RPMI7951 (cell line): ENCODE measurements at places on chromosomes 6 and 20. TPM values are rescaled to one million over a fixed set of nuclear protein-coding genes. Genes with fewer than 3 reads are reported as not detected.

The ZKSCAN8 gene
- 12.4 and 12.9 TPM in 2 replicates for total RNA-seq

The BNIP5 gene
- total RNA-seq: not detected in 2 replicates

The BMP5 gene
- not detected in 2 replicates for total RNA-seq

The OPRL1 gene
- 0.29 and 0.84 TPM in 2 replicates for total RNA-seq

The NMBR gene
- not detected in 2 replicates for total RNA-seq

The RSPH4A gene
- not detected in 2 replicates for total RNA-seq

The FOXA2 gene
- total RNA-seq: not detected in 2 replicates

The CCR6 gene
- not detected in 2 replicates for total RNA-seq

The GSTA5 gene
- total RNA-seq: not detected in 2 replicates

The CRISP3 gene
- not detected in 2 replicates for total RNA-seq

The TXLNB gene
- 0.98 and 1.1 TPM in 2 replicates for total RNA-seq

DNA sequence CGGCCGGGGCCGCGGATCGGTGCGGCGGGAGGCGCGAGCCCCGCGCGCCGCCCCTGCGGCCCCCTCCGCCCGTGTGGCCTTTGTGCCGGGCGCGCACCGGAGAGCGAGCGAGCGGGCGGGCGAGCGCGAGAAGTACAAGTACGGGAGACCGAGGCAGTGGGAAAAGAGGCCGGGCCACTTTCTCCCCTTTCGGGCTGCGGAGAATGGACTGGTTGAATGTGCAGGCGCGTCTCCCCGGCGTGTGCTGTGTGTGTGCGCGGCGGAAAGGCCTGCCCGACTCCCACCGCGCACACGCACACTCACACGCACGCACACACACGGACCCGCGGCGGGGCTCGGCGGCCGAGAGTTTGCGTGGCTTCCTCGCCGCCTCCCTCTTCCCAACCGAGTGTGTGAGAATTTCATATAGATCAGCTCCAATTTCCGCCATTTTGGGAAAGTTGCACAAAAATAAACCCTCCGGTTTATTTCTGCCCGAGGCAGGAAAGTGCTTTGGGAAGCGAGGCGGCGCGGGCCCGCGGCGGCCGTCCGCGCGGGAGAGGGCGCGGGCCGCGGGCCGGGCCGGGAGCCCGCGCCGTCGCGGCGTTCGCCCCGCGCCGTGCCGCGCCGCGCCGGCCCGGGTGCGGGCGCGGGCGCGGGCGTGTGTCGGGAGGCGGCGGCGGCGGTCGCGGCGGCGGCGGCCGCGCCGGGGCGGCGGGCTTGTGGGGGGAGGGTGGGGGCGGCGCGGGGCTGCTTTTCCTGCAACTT lies 1.1 kb downstream of the L3MBTL3 start:
- peak; percentile 58 for DNase-seq

- peak; percentile 27 for DNase-seq
Observed at GRCh38 chr6:82374516-82374915, 10.9 kb downstream of the TPBG start.

GRCh38 chr6:41053041-41053440 lies at the start of gene APOBEC2:
Gene APOBEC2 (plus strand): TSS chr6:41053202. CDS start chr6:41053348, 146 bp downstream.
- no peak for DNase-seq

GRCh38 chr20:45987108-45987780 lies 15.2 kb upstream of the ZNF335 start:
- DNase-seq: peak; percentile 67

GRCh38 chr6:6711832-6712448 lies 123.4 kb downstream of the LY86 start:
- DNase-seq: no peak

- DNase-seq: no peak
Observed at GRCh38 chr6:6484681-6485080, 103.8 kb upstream of the LY86 start.

DNA sequence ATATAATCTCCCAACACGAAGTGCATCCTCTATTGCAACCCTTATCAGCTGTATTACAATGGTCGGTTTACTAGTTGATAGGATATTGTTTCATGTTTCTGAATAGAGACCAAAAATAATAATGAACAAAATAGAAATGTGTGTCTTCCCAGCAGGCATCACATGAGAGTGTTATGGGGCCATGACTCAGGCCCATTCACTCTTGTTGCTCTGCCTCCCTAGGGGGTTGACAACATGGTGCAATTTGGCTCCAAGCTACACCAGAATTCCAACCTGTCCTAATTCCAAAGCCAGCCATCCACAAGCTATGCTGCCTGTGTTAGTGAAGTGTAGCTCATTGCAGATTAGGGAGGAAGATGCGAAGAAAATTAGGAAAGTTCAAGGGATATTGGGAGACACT lies 13.1 kb upstream of the SAYSD1 start:
- no peak for DNase-seq

DNA sequence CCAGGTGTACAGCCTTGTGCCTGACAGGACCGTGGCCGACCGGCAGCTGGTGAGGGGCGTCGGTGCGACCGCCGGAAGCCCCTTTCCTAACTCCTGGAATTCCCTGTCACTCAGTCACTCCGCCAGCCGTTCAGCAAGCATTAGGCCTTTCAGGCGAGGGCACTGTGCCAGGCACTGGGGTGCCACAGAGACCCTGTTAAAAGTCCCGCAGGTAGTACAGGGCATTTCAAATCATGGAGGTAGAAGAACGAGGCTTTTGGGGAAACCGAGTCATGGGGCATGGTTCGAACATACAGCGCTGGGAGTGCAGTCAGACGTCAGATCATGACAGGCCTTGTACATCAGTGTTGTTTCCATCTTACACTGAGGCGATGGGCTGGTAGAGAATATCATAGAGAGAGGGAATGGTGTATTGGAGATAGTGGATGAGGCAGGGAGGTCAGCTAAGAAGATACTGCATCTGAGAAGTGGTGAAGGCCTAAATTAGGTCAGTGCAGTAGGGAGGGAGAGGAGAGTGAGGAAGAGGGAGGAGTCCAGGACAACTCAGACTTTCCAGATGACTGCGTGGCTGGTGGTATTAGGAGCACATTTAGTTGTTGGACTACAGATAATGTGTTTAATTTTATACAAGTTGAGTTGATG lies 892 bp upstream of the DXO start:
- DNase-seq: peak; percentile 42

- peak; percentile 18 for DNase-seq
Observed at GRCh38 chr20:24911461-24911860, 37.6 kb upstream of the CST7 start.

- DNase-seq: no peak
Observed at GRCh38 chr6:49050584-49050983, 412.5 kb downstream of the MMUT start.

- DNase-seq: no peak
Observed at GRCh38 chr6:126056355-126057004, 70.1 kb downstream of the TRMT11 start.

GRCh38 chr6:49978332-49979226 lies 9.2 kb upstream of the DEFB113 start:
- no peak for DNase-seq

DNA sequence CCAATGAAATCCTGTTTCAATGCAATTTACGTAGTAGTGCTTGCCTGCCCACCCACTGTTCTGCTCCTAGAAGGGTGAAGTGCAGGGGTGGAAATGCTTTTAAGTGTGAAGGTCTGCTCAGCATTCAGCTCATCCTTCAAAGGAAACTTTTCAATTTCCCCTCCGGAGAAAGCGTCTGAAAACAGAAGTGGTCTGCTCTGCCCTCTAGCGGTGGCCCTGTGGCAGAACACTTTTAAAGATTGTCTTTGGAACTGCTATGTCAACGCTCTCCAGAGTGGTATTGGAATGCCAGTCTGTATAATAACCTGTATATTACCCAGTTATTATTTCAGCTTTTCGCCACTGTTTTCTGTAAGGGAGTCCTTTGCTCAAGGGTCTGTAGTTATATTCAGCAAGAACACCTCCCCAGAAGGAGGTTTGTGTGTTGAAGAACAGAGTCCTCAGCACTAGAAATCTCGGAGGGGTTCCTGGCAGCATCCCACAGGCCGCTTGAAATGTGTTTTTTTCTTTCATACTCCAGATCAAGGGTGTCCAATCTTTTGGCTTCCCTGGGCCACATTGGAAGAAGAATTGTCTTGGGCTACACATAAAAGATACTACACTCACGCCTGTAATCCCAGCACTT lies 63.1 kb upstream of the KLHL31 start:
- DNase-seq: peak; percentile 44

DNA sequence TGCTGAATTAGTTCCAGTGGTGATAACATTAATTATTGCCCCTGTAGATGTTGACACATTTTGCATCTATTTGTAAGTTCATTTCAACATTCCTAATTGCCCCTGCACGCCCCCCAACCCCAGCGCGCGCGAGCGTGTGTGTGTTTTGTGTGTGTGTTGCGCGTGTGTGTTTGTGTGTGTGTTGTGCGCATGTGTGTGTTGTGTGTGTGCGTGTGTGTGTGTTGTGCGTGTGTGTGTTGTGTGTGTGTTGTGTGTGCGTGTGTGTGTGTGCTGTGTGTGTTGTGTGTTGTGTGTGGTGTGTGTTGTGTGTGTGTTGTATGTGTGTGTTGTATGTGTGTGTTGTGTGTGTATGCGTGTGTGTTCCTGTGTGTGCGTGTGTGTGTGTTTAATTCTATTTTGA lies 245.7 kb upstream of the GMDS start:
- DNase-seq: no peak

GRCh38 chr6:41370488-41371111 lies 35.2 kb downstream of the NCR2 start:
- DNase-seq: peak; percentile 50

DNA sequence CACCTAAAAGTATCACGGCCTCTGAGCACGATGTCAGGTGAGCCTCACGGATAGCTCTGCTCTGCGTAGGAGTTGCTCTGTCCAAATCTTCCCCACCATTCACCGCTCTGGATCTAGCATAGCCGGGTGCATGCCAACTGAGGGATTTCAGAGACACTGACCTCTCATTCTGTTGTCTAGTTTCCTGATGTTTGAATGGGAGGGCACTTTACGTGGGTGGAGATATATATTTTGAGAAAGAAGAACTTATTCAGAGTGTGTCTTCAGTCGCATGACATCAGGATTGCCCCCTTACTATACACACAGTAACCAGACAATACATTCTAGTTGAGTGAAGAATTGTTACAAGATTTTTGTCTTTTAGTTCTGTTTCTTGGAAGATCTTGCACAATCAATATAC lies 96.5 kb upstream of the CITED2 start:
- DNase-seq: no peak

DNA sequence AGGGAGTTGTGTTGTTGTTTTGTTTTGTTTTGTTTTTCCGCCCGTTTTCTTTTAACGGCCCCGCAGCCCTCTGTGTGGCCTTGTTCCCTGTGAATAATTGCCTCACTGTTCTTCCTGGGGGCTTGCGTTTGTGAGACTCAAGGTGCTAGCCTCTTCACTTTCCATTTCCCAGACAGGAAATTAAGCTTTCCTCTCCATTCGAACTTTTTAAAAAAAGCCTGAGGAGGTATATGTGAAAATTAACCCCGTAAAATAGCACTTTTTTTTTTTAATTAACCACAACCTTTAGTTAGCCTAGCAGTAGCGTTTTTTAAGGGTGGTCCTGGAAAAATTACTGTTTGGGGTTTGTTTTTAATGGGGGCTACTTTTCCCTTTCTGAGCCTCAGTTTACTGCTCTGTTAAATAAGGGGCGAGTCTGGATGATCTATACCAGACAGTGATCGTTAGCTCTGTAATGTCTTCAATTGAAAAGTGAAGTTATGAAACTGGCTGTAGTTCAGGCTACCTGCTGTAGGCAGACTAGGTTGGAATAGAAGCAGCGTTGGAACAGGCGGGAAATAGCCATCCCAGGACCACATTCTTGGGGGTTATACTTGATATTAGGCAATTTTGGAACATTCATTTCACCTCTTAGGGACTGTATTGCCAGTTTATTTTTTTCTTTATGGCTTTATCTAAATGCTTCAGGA lies 1.7 kb downstream of the STX16 start:
- DNase-seq: peak; percentile 32

- no peak for DNase-seq
Observed at GRCh38 chr6:74969591-74970267, 236.1 kb downstream of the COL12A1 start.

GRCh38 chr6:32501016-32501415 lies 29.1 kb downstream of the HLA-DRB5 start:
- DNase-seq: no peak

- no peak for DNase-seq
Observed at GRCh38 chr6:89910902-89911240, 16.6 kb downstream of the GJA10 start.

- no peak for DNase-seq
Observed at GRCh38 chr6:117393045-117393444, 32.7 kb downstream of the ROS1 start.

DNA sequence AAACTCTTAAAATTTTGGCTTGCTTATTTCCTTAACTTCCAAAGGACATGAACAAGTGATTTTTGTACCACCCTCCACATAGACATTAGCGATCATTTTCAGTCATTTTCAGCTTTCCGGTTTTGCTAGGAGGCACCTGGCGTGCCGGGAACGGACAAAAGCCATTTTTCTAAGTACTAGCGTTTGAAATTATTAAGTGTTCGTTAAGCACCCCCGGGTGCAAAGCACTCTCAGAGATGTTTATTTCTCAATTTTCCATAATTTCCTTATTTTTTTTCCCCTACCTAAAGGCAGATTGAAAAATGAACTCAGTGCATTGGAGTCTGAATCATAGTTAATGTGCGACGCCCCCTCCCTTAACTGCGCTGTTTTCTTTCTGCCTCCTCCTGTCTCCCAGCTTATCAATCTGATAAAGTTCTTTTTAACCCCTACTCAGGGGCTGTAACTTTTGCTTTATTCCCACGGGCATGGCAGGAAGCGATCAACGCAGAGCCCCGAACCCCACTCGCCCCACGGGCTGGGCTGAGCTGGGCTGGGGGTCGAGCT lies 58.2 kb downstream of the ZNF831 start:
- DNase-seq: no peak

DNA sequence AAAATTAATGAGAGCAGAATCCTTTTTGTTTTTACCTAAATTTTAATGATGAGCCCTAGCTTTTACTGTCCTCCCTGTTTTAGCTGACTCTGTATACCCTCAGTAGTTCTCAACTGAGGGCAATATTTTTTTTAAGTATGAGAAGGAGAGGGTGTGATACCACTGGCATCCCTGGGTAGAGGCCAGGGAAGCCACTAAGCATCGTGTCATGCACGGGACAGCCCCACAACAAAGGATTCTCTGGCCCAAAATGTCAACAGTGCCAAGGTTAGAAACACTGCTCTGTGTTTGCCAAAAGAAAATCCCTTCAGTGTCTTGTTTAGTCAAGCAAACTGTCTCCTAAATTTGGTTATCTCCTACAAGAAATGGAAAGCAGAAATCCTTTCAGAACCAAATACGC lies 210.4 kb downstream of the KCNQ5 start:
- no peak for DNase-seq

DNA sequence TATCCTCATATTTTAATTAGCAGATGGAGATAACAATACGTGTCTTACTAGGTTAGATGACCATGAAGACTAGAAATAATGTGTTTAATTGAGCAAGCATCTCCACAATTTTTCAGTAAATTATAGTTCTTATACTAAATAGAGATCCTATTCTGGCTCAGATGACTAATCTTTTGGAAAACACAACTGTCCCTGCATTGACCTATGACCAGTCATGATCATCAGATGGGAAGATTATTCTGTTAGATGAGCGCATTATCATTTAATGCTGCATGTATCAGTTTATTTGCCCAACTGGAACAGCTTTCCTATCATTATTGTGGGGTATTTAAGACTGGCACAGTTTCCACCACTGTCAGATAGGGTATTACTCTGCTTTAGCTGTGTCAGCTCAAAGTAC lies 185.5 kb downstream of the MOXD1 start:
- no peak for DNase-seq

DNA sequence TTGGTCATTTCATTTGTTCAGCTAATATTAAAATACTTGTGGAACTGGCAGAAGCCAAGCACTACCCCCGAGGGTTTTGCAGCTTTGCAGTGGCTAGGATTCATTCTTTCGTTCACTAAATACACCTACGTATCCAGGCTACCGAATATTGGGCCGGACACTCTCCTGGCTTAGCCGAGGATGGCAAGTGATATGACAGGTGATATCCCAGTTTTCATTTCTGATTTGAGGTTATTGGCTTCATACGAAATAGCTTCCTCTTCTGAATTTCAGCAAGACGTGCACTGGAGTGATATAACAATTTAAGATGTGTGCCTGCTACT lies 536 bp upstream of the MTFR2 start:
- DNase-seq: no peak
